Transverse colon (tissue), 4 donors: ENCODE measurements at places on chromosomes 7 and 10. TPM values are rescaled to one million over a fixed set of nuclear protein-coding genes. Genes with fewer than 3 reads are reported as not detected.
A peak's percentile ranks its signal among the peaks of the same experiment; 100 is the strongest.

- peak; percentile 39 for DNase-seq
Observed at GRCh38 chr10:24723386-24723787, 300 bp downstream of the ARHGAP21 start.

- no peak for DNase-seq
Observed at GRCh38 chr10:75982611-75983369, 551.4 kb downstream of the LRMDA start.

- no peak for DNase-seq
Observed at GRCh38 chr10:97123765-97124164, 62.0 kb downstream of the SLIT1 start.

GRCh38 chr7:151721236-151721635 is 155.7 kb downstream of the PRKAG2 start:
- no peak for DNase-seq

GRCh38 chr10:101123085-101123814 is 7.8 kb upstream of the TLX1 start:
- DNase-seq, result peak; percentile 35

GRCh38 chr10:48946891-48947500 is 7.4 kb upstream of the LRRC18 start:
- DNase-seq, result no peak

DNA sequence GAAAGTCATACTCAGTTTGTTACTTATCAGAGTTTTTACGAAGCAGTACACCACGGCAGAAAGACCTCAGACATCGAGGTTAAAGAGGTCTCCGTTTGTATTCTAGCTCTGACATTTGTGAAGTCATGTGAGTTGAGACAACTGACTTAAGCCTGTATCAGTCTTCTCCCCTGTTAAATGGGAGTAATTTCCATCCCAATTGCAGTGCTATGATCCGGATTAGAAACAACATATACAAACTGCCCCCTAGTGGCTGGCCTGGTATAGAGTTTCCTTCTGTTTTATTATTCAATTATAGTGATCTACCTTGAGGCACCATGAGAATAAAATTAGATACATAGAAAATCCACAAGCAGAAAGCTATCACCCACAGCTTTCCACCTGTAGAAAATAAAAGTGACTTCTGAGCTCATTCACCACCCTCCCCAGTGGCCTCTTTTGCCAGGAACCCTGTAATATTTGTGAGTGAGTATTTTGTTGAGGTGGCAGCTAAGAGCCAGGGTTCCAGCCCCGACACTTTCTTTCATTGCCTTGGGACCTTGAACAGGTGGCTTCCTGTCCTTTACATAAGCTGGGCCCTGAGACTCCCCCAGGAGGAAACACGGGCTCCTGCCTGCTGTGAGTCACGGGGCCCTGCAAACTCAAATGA is 607.2 kb upstream of the MGMT start:
- peak; percentile 45 for DNase-seq

DNA sequence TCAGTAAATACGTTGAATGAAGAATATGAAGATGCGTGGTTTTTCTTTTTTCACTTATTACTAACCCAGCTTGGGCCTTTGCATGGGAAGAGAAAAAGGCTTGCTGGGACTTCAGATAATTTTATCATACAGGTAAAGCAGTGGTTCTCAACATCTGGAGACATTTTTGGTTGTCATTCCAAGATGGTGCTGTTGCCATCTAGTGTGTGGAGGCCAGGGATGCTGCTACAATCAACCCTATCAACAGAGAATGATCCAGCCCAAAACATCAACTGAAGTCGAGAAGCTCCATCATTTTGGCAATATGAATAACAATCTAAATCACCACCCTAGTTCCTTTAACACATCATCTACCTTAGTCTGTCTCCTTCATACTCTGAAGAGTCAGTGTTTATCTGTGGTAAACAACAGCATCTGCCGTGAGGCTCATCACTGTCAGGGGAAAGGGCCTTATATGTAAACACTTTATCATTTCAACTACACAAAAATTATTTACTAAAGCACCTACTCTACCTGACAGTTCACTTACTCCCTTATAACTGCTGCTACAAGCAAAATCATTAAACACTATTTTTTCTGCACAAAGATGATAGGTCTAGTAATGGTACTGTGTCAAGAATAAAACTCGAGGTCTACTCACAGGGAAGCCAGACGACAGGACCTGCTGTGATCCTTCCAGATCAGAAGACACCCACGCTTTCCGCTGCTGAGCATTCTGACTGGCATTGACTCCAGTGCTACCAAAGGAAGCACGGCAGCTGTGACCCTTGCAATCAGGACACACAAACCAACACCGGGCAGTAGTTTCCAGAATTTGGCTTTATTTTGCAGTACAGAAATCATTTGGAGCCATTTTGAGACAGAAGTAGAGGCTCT is 48.6 kb downstream of the GDI2 start:
- DNase-seq, result no peak

GRCh38 chr7:116687801-116688201 is 15.8 kb downstream of the MET start:
- DNase-seq, result no peak

- no peak for DNase-seq
Observed at GRCh38 chr7:23458044-23458443, 12.2 kb downstream of the IGF2BP3 start.

GRCh38 chr7:86898171-86898570 is 161.3 kb downstream of the ELAPOR2 start:
- DNase-seq, result no peak

DNA sequence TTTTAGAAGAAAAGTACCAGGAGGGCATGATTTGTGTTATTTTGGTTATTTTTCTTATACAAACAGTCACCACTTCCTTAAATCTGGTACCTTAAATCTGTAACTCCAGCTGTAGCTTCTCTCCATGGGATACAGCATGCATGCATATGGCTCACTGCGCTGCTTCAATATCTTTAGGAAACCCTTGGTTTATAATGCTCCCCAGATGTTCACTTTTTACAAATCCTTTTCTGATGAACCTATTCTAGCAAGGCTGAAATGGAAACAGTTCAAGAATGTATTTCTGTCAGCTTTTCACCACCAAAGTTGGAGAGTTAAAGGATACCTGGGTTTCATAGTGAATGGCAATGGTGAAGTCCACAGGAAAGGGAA is 50.9 kb downstream of the LAMB4 start:
- DNase-seq, result no peak

- no peak for DNase-seq
Observed at GRCh38 chr7:120030876-120031275, 242.1 kb upstream of the KCND2 start.

DNA sequence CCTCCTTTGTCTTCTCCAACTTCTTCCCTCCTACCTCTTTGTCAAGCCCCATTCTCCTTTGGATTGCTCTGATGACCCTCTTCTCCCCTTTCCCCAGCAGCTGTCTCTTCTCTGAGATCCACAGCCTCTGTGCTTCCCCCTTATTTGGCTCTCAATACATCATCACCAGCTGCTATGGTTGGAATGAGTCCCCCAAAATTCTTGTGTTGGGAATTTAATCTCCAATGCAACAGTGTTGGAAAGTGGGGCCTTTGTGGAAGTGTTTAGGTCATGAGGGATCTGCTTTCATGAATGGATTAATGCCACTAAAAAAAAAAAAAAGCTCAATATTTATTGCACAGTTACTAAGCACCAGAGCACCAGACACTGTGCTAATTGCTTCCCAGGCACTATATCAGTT is 39.2 kb upstream of the FRMD4A start:
- no peak for DNase-seq

GRK5 gene
- total RNA-seq, result 7.0 TPM

VSTM2A gene
- 0.96 TPM for total RNA-seq

C10orf67 gene
- total RNA-seq, result not detected

CLDN4 gene
- total RNA-seq, result 555 TPM

TFEC gene
- total RNA-seq, result not detected

CPA4 gene
- total RNA-seq, result not detected

PNPLA8 gene
- total RNA-seq, result 7.9 TPM

AKR1C1 gene
- 20.5 TPM for total RNA-seq

FGFBP3 gene
- total RNA-seq, result 1.1 TPM

LIPM gene
- total RNA-seq, result not detected
